Dermis lymphatic vessel endothelial cell (primary cell): ENCODE measurements at places on chromosomes 6 and 20. TPM values are rescaled to one million over a fixed set of nuclear protein-coding genes. Genes with fewer than 3 reads are reported as not detected.

Gene GSTA5
- not detected in 2 replicates for total RNA-seq

Gene ECT2L
- total RNA-seq, result under 0.01 TPM in 1 of 2 replicates, not detected in the other

Gene BNIP5
- total RNA-seq, result not detected in 2 replicates

Gene GCM1
- under 0.01 TPM in 1 of 2 replicates, not detected in the other for total RNA-seq

Gene FIG4
- total RNA-seq, result 10.8 and 12.4 TPM in 2 replicates

Gene SLC17A1
- not detected in 2 replicates for total RNA-seq

Gene MUC22
- not detected in 2 replicates for total RNA-seq

Gene HBS1L
- 96.1 and 114 TPM in 2 replicates for total RNA-seq

Gene DDX39B
- total RNA-seq, result 269 and 380 TPM in 2 replicates

Gene ASIP
- total RNA-seq, result not detected in 2 replicates

Gene PRIM2
- total RNA-seq, result 9.6 and 10.5 TPM in 2 replicates

Gene FAM184A
- total RNA-seq, result 0.22 and 0.43 TPM in 2 replicates

Gene OOEP
- total RNA-seq, result 0.22 TPM in 1 of 2 replicates, not detected in the other

Gene C6orf15
- not detected in 2 replicates for total RNA-seq
